ENCODE measurements at places on chromosomes 7 and 10.

DNA sequence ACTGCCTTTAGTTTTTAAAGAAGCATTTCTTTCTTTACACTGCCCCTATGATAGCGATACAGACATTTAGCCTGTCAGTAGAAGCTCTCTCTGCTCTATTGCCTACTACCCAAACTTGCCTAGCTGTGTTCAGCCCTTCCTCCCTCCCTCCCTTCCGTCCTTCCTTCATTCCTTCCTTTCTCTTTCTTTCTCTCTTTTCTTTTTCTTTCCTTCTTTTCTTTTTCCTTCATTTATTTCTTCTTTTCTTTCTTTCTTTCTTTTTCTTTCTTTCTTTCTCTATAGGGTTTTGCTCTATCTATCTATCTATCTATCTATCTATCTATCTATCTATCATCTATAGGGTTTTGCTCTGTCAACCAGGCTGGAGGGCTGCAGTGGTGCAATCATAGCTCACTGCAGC lies 7.1 kb upstream of the ZNF212 start:
- no peak for DNase-seq

DNA sequence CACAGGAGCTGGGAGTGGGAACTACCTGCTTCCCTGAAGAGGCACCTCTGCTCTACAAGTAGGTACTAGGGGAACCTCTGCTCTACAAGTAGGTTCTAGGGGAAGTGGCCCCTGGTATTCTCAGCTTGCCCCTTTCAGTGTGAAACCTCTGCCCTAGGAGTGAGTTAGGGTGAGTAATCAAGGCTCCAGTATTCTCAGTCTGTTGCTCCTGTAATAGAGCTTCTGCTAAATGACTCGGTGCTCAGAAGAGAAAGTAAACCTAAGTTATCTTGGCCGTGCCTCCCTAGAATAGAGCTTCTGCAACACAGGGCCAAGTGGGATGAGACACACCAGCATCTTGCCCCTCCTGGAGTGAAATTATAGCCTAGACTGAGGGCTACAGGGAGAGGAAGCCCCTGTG lies 13.4 kb upstream of the RASSF4 start:
- peak; percentile 42 for DNase-seq

DNA sequence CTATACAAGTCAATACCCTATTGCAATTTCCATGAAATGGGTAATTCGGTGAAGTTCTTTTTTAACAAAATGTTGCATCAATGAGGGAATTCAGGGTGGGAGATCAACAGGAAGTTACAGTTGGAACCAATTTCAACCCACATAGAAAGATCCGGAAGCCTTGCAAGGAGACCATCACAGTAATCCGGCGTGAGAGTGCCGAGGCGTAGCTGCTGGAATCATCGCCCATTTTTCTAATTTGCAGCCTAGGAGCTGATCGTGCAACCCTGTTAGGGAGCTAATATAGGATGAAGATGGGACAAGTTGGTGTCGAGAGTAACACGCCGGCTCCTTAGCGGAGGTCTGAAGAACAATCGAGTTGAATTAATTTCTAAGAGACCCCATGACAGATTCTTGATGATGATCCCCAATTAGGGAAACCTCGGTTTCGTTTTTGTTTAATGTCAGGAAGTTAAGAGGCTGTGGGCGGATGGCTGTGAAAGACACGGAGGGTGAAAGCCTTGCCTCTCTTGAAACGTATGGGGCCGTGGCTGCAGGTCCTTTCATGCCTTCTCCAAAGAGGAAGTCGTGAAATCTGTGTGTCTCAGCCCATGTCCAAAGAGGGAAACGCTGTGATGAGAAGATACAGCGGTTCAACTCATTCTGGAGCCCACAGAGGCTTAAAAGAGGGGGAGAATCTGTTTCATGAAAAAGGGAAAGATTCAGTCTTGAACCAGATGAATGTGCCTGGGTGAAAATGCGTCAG lies 51.2 kb upstream of the CARD11 start:
- no peak for DNase-seq

DNA sequence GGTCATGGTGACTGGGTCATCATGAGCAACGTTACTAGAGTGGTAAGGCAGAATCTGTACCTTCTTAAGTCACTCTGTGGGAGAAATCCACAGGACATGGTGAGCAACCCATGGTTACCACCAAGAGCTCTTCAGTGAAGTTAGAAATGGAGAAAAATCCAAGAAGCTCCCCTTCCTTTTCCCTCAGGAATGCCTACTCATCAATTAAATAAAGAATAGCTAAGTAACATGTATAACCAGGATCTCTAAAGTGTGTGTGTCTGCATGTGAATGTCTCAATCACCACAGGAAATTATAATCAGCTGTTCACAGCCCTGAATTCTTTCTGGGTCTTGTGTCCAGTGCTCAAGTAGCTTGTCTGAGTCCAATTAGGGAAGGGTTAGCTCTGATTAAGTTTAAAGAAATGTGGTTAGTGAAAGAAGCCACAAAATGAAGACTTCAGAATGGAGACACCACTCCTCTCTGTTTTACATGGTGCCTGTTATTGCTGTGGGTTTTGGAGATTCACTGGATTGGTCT lies 73.2 kb downstream of the SEM1 start:
- DNase-seq: no peak

GRCh38 chr7:78279457-78279856 lies 480.9 kb downstream of the PHTF2 start:
- no peak for DNase-seq

- DNase-seq: no peak
Observed at GRCh38 chr10:9577746-9578145, 1439.9 kb upstream of the CELF2 start.

DNA sequence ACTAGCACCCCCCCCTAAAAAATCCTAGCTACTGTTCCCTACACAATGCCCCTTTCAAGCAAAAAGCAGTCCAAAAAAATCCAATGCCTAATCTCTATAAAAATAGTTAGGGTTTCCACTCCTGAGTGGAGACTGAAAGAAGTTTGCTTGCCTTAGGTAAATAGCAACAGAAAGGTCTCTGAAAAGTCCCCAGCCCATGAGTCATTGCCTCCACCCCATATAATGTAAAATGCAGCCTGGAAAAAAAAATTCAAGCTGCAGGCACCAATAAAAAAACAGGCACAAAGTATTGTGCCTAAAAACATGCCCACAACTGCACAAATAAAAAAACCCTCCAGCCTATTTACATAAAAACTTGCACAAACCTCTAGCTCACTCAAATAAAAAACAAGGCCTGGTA lies 47.5 kb downstream of the ZNF680 start:
- DNase-seq: no peak

DNA sequence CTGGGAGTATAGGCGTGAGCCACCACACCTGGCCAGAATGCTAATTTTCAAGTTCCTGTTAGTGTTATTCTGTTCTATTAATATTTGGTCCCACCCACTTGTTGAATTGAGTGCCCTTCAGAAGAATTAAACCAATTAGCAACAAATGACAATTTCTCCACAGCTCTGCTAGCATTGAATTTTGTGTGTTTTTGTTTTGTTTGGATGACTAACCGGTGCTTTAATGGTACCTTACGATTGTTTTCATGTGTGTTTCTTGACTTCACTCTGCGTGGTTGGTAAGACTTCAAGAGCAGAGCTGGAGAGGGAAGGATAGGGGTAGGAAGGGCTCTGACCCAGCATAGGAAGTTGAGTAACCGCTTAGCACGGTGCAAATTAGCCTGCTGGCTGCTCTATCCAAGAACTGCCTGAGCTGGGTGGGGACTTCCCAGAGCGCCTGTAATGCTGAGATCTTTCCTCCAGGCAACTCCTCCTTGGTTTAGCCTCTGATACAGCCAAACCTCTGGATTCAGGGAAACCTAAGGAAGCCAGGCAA lies 4.6 kb downstream of the ARPC1B start:
- DNase-seq: no peak

DNA sequence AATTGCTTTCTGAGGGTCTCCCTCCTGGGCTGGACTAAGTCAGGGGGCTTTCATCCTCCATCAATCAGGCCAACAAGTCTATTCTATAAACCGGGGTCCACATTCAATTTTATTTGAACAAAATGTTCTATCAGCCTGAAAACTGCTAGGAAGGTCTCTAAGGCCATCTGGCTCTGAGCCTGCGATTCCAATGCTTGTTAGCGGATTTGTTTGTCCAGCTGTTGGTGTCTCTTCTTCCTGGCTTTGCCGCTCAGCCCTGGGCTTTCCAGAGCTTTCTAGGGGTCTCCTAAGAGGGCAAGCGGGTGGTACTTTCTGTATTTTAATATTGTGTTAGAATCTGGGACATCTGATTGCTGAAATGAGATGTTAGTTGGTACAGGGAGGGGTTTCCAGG lies 136.7 kb downstream of the VIPR2 start:
- no peak for DNase-seq

- DNase-seq: no peak
Observed at GRCh38 chr10:101902032-101902819, 58.6 kb upstream of the KCNIP2 start.

DNA sequence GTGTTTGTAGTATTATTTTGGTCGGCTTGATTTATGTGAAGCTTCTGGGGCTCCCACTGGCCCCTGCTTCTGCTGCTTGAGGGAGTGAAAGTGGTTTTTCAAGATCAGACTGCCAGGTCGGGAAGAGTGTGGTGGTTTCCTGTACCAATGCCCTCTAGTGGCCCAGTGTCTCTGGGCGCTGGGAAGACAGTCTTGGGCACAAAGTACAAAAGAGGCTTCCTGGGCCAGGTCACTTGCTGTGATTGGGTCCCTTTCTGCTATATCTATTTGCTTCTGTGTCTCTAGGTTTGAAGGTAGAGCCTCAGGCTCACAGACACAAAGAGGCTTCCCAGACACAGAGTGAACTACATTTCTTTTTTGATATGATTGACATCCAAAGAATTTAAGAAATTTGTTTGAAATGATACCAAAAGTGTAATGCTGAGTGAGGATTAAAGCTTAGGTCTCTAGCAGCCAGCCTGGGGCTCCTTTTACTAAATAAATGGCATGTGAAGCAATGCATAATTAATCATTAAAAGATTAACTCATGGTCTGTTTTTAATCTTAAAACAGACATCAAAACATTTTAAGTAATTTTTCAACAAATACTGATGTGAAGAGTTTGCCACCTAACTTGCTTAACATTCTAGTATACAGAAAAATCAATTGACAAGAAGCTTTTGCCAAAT lies 36.3 kb downstream of the ABCB1 start:
- DNase-seq: peak; percentile 74

GRCh38 chr7:100431286-100431735 lies 1.7 kb downstream of the MEPCE start:
- DNase-seq: no peak

GRCh38 chr10:121405096-121405495 lies 193.1 kb downstream of the FGFR2 start:
- DNase-seq: no peak

DNA sequence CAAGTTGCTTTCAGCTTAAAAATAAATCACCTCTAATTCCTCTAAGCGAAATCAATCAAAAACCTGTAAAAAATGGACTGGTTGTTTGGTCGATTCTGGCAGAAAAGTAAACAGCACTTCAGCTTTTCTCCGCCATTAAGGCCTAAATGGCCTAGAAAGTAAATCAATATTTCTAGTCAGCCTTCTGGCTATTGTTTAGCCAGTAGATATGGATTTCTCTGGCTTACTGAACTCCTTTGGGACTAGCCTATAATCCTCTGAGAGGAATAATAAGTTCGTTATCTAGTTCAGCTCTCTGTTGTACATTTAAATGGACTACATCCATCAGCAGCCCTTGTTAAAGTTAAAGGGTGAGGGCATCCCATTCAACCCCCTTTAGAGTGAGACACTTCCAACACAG lies 400.1 kb upstream of the ETV1 start:
- no peak for DNase-seq

DNA sequence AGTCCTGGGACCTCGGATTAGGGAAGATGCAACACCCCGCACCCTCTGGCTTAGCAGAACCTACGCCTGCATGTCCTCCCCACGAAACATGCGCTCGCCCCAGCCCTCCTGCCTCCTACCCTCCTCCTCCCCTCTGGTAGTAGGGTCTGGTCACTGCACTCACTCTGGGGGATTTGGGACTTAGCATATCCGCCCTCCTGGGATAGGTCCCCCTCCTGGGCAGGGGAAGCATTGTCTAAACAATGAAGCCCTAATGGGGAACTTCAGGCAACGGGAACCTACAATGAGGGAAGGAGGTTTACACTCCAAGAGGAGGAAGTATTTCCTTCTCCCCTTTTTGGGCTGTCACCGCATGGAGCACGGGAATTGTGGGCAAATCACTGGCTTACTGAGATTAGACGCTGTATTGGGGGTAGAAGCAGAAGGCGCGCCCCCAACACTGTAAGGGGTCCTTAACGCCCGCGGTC lies 892 bp downstream of the CRHR2 start:
- no peak for DNase-seq

GRCh38 chr10:60271319-60272040 lies 118.2 kb downstream of the ANK3 start:
- DNase-seq: no peak

DNA sequence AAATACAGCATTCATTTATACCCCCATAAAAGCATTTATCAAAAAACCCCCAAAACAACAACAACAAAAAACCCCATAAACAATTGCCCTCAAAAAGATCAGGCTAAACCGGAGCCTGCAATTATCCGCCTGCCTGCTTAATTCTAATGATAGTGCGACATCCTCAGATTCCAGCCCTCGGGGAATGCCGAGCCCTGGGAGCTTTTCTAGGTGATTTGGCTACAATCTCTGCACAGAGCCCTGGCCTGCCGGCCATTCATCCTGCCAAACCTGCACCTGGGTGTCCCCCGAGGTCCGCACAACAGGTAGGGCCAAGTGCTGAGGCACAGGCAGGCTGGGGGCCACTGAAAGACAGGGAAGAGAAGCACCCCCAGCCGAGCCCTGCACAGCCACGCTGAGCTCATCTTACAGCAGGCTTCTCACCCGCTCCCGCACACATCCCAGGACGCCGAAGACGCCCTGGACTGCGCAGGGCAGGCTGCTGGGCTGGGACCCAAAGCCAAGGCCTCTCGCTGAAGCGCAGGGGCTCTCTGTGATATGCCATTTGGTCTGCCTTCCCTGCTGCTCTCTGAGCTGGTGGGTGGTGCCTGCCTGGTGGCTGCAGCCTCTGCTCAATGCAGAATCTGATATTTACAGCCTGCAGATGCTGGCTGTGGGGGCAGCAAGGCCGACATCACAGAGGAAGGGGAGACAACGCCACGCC lies 57.5 kb downstream of the CAMK2B start:
- no peak for DNase-seq
